ENCODE measurements at places on chromosomes 1 and 21.

- no peak for DNase-seq
Measured at GRCh38 chr1:183609313-183609712, 19.1 kb upstream of the NCF2 start.

DNA sequence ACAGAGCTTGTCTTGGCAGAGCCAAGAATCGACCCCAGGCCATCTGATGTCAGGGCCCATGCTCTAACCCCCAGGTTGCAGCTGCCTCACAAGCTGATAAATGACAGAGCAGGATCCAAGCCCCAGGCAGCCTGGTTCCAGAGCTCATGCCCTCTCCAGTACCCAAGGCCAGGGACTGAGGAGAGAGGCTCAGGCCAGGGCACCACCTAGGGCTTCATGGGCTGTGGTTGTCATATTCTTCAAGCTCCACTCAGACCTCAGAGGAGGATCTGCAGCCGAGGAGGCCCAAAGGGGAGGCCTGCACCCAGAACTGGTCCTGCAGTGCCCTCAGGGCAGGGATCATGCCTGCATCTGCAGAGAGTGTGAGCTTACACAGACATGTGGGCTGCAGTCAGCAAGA, 301.1 kb downstream of the MATN1 start:
- no peak for DNase-seq

DNA sequence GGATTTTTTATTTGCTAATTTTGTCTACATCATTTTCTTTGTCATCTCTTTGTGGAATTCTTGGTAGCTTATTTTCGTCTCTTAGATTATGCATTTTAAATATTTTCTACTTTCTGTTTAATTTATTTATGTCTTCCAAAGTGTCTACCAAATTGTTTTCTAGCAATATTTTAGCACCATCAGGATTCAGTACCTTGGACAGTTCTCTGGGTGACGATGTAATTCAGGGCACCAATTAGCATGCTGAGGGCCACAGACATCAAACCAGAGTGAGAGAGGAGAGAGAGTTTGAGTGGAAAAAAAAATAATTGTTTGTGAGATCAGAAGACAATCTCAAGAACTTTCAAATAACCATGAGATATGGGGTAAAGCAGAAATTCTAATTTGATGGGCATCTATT, 169.8 kb upstream of the CXADR start:
- DNase-seq, result peak; percentile 45

DNA sequence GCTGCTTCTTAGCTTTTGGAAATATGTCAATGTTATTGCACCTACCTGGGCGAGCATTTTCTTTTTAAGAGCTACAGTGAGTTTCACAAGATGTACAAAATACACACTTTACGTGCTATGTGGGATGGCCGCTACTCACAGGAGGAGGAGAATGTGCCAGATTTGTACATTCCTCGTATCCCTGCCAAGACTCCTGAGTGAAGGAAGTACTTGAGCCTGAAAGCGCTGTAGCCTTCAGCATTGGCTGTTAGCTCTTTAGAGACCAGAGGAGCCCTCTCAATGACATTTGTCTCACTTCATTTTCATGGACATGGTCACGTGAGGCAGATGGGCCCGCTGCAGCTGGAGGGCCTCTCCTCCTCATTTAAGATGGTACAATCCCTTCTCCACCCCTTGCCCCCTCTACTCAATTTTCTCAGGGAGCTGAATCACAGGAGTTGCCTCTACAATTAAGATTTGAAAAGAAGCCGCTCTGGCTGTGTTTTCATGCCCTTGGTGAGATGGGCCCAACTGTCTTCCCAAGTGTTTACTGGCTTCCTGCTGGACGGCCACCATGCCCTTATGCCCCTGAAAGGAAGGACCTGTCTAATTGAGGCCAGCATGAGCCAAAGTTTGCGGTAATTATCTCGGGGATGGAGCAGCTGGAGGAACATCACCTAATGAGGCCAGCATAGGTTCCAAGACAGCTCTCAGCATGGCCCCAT, 442.6 kb downstream of the PRDM2 start:
- no peak for DNase-seq

- DNase-seq, result peak; percentile 17
Measured at GRCh38 chr21:36028127-36029069, 31.9 kb downstream of the SETD4 start.

- no peak for DNase-seq
Measured at GRCh38 chr1:25053576-25054250, 123.6 kb upstream of the RUNX3 start.

DNA sequence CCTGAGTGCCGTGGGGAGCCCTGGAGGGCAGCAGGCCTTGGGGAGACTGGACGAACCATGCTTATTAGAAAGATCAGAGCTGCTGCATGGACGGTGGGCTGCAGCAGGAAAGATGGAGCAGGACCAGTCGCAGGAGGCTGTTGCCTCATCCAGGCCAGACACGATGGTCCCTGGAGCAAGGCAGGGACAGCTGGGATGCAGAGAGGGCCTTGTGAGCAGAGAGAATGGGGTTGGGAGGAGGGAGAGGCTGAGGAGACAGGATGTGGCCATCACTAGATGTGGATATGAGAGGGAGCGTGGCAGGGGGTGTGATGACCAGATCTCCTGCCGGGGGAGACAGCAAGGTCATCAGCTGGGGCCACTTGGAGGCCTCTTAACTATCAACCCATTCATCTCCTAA, 727.6 kb downstream of the PTPRU start:
- DNase-seq, result no peak

- DNase-seq, result no peak
Measured at GRCh38 chr1:180519846-180520245, 17.5 kb upstream of the ACBD6 start.

Data from NCI-H1048 (cell line).